Left renal pelvis (tissue), 4 donors: ENCODE measurements at places on chromosomes 5 and 9. TPM values are rescaled to one million over a fixed set of nuclear protein-coding genes. Genes with fewer than 3 reads are reported as not detected.

GRCh38 chr9:125850106-125850632 is 103.0 kb downstream of the PBX3 start:
- DNase-seq = no peak

- DNase-seq = no peak
Observed at GRCh38 chr5:159620853-159621540, 290.7 kb upstream of the IL12B start.

CCDC183 gene
- polyA plus RNA-seq = 2.5 TPM

GRCh38 chr5:15610216-15610615 is 110.2 kb downstream of the FBXL7 start:
- DNase-seq = no peak

GABBR2 gene
- polyA plus RNA-seq = 4.0 TPM

- no peak for DNase-seq
Observed at GRCh38 chr5:181200816-181201215, 4.2 kb downstream of the TRIM7 start.

DNA sequence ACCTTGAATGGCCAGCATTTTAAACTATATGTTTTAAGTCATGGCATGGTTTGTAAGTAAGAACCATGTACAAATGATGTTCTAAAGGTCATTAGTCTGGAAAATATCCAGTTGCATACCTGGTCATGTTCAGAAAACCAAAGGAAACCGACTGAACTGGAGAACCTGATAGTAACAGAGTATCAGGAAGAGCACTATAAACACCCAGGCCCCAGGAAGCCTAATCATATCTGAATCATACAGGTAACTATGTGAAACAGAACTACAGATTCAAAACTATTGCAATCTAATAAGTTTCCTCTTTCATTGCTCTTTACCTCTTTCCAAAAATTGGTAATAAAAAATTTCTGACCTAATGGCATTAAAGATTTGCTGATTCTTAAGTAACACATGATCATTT is 500.3 kb downstream of the ARHGEF28 start:
- no peak for DNase-seq

DNA sequence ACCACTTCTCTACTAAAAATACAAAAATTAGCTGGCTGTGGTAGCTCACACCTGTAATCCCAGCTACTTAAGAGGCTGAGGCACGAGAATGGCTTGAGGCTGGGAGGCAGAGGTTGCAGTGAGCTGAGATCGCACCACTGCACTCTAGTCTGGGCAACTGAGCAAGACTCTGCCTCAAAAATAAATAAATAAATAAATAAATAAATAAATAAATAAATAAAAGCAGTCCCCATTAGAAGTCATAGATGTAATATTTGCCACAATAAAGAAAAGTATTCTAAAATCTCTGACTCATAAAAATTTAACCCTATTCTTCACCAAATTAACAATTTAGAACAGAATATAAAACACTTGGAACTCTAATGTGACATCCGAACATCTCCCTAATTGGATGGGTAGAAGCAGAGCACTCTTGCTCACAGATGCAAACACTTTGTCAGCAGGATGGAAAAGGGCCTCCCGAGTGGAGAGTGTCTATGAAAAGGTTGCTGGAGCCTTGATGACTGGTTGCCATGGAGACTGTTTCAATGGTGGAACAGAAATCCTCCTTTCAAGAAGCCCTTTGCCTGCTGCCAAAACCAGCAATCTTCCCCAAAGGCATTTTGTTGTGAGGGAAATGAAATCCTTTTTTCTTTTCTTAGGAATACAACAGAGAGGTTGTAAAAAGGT is 38.9 kb upstream of the TRAF1 start:
- DNase-seq = no peak

GRCh38 chr5:17761326-17761725 is 127.1 kb downstream of the TAF11L14 start:
- no peak for DNase-seq

DNA sequence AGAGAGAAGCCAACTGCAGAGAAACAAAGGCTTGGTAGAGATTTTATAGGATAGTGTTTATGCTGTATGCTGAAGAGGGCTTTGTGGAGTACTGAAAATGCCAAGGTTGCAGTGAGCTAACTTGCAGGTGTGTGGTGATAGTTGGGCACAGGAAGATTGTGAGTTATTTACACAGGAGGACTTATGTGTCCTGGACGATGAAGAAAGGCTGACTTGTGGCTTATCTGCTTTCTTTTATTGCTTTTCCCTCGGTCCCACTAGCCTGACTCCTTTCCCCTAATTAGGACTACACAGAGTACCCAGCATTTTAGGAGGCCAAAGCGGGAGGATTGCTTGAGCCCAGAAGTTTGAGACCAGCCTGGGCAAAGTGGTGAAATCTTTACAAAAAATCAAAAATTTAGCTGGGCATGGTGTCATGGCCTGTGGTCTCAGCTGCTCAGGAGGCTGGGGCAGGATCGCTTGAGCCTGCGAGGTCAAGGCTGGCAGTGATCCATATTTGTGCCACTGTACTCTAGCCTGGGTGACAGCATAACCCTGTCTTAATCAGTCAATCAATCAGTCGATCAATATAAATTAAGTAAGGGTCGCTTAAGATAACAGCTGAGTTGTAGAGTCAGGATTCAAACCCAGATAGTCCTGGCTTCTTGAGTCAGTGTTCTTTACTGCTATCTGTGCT is 61.9 kb downstream of the UBE2R2 start:
- DNase-seq = no peak

NKD2 gene
- 16.7 TPM for polyA plus RNA-seq

DNA sequence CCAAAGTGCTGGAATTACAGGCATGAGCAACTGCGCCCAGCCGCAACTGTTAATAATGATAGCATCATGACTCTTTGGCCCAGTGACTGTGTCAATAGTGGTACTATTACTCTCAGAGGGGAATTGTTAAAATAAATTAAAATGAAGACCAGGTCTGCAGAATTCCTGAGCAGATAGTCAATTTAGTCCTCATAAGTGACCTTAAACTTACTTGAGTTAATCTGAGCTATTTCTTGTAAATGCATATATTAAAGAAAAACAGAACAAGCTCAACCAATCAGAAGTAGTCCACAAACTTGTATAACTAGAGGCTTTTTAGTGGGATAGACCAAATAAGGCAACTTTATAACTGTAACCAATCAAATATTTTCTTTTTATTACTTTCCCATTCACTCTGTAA is 1.7 kb upstream of the RECK start:
- no peak for DNase-seq

DNA sequence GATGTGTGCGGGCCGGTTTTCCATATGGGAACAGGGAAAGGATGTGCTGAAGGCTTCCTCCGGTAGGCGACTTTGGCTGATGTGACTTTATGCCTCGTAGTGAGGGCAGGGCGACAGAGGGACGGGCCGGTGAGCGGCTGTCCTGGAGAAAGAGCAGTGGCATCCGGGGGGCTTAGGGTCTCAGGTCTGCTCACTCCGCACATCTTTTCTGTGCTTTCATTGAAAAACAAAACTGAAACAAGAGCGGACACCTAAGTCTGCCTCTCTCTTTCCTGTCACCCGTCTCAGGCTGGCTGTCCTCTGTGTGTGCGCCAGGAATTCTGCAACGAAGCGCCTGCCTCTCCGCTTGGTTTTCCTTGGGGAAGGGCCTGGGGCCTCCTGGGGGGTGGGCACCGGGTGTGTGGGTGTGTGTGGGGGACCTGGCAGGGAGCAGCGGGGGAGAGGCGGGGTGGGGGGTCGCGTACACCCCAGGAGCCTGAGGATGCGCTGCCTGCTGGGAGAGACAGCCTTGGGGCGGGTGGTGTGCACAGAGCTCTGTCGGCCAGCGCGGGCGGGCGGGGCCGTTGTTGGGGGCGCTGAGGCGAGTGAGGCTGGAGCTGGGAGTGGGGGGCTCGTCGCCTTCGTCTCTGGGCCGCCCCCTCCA is 580 bp upstream of the PRRX2 start:
- DNase-seq = no peak

DNA sequence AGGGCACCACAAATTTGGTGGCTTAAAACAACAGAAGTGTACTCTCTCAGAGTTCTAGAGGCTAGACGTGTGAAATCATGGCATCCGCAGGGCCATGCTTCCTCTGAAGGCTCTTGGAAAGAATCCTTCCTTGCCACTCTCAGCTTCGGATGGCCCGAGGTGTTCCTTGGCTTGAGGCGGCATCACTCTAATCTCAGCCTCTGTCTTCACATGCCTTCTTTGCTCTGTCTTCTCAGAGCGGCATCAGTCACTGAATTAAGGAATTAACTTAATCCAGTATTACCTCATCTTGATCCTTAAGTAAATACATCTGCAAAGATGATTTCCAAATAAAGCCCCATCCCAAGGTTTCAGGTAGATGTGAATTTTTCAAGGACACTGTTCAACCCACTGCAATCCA is 211.1 kb upstream of the TRIM32 start:
- no peak for DNase-seq

DNA sequence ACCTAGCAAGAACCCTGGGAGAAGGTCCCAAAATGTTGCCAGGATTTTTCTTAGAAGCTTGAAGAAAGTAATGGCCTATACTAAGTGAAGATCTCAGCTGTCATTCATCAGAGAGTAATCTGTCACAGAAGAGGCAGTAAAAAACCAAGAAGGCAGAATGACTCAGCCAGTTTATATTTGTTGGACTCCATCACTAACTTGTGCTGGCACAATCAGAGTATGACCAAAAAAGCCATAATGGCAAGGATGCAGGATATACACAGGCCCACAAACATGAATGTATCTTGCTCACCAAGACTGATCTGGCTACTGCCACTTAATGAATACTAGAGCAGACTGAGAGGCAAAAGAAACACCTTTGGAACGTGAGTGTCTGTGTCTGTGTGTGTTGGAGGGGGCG is 104.0 kb upstream of the POU5F2 start:
- no peak for DNase-seq

- DNase-seq = no peak
Observed at GRCh38 chr9:98550206-98550820, 158.4 kb downstream of the GABBR2 start.

- DNase-seq = no peak
Observed at GRCh38 chr5:112694853-112695709, 42.6 kb upstream of the APC start.

DNA sequence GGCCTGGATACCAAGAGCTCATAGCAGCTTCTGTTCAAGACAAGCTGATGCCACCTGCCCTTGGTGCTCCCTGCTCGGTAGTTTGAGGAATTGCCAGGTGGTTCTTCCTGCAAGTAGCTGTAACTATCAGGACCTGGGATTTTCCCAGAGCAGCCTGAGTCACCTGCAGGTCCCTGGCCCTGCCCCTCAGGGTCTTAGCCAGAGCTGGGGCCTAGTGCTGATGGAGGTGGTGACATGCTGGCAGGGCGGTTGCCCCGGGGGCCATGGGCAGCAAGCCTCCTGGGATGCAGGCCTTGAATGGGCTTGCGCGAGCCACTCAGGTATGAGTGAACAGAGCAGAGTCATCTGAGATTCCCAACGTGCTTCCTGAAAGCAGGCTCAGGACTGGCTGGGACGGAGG is 262.3 kb downstream of the HSPA4 start:
- DNase-seq = no peak

DNA sequence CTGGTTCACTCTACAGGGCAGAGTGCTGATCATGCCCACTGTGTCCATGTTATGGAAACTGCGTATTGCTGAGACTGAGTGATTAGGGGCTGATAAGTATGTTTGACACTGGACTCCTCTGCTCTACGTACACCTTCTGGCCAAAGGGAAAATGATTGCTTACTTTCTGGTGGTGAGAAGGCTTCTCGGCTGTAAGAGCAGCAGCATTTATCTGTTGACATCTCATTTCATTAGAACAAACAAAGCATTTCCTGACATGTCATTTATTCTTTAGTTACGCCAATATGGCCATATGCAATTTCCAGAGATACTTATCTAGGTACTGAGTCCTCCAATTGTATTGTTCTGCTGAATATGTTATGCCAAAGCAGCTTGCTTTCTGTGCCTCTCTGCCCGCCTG is 5.6 kb downstream of the FAXDC2 start:
- no peak for DNase-seq

- no peak for DNase-seq
Observed at GRCh38 chr9:68547417-68547816, 6.7 kb upstream of the TMEM252 start.

DNA sequence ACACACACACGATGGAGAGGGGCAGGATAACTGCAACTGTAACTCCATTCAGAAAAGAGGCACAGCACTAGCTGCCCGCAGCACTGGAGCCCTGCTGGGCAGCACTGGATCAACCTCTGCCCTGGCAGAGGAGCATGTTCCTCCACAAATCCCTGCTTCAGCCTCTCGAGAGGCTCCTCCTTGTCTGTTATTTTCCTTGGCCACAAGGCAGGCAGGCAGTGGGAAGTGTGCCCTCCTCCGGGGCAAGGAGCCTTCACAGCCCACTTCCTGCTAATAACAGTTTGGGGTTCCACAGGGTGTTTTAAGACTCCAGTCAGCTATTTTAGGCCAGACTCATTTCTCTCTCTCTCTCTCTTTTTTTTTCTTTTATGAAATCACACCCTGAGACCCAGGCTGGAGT is 11.8 kb downstream of the FXN start:
- no peak for DNase-seq

INSYN2B gene
- polyA plus RNA-seq = 4.7 TPM

LRRC19 gene
- 14.9 TPM for polyA plus RNA-seq

EIF4EBP3 gene
- 14.5 TPM for polyA plus RNA-seq

ORM1 gene
- not detected for polyA plus RNA-seq

- DNase-seq = no peak
Observed at GRCh38 chr9:14094491-14094890, 219.4 kb downstream of the NFIB start.

CMYA5 gene
- polyA plus RNA-seq = 20.6 TPM

FGF1 gene
- 17.7 TPM for polyA plus RNA-seq

FSTL4 gene
- 1.2 TPM for polyA plus RNA-seq

DNA sequence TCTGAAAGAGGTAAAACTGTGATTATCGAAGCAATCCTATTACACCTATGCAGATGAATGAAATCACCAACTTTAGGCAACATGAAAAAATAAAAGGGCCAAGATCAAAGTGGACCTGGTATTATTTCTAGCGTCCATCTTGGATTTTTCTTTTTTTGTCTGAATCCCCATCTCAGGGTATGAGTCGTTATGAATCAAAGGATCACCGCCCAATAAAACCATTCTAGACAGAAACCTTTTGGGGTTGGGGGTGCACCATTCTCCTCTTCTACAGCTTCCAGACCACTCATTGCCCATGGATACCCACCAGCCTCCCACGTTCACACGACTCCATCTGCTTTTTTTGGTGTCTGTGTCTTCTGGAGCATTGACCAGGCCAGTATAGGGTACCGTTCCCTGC is 33.4 kb downstream of the MAP1B start:
- no peak for DNase-seq

DNA sequence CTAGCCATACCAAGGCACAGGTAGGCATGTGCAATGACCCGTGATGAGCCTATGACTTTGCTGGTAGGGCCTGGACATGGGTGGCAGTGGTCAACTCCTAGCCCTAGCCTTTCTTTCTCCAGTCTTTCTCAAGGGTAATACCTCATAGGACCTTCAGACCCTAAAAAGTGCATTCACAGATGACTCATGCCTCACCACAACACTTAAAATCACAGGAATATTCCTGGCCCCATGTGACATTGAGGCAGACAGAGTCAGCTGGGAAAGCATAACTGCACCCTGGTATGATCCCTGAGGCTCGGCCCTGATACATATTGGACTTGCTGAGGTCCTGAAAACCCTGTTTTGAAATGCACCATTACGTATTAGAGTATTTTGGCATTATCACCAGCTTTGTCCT is 449.5 kb downstream of the HINT1 start:
- no peak for DNase-seq

INSL4 gene
- not detected for polyA plus RNA-seq

- no peak for DNase-seq
Observed at GRCh38 chr5:35900972-35901695, 37.3 kb downstream of the CAPSL start.

PHF24 gene
- 0.26 TPM for polyA plus RNA-seq

DMGDH gene
- 22.2 TPM for polyA plus RNA-seq
